Epithelial cell of proximal tubule (primary cell): ENCODE measurements at places on chromosomes 1 and 21. TPM values are rescaled to one million over a fixed set of nuclear protein-coding genes. Genes with fewer than 3 reads are reported as not detected.

GRCh38 chr1:40977716-40978115, 1.8 kb upstream of the CTPS1 start:
- DNase-seq: no peak

GRCh38 chr1:155086856-155087535, 8.4 kb downstream of the EFNA3 start:
- DNase-seq: no peak

- DNase-seq: no peak
Observed at GRCh38 chr1:74908797-74909196, 175.8 kb downstream of the TYW3 start.

GRCh38 chr1:6260961-6261614, at the start of gene GPR153:
TSS of gene GPR153 (minus strand) at chr1:6261098. CDS start at chr1:6254905, 6,193 bp downstream.
- no peak for DNase-seq

DNA sequence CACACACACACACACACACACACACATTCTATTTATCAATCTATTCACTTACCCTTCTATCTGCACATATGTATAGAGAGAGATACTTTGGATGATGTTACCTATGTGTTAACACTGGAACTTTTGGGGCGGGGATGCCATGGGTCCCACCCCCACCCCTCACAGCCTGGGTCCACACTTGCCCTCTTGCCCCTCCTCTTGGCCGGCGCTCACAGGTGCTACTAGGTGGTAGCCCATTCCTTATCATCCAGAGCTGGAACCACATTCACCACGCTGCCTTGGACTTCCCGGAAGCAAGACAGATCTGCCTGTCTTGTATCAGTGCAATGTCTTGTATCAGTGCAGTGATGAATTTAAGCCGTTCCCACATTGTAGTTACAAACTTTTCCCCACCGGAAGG, 85.1 kb downstream of the LBR start:
- DNase-seq: no peak

GRCh38 chr21:21682172-21682571, 684.0 kb downstream of the NCAM2 start:
- no peak for DNase-seq

DNA sequence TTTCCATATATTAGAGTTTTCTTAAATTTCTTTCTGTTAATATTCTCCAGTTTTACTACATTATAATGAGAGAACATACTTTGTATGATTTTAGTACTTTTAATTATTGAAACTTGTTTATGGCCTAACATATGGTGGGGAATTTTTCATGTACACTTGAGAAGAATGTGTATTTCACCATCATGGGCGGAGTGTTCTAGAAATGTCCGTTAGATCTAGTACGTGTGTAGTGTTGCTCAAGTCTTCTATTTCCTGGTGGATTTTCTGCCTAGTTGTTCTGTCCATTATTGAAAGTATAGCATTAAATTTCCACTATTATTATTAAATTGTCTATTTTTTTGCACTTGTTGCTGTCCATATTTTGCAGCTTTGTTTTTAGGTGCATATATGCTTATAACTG, 64.0 kb upstream of the RGS21 start:
- DNase-seq: no peak

- DNase-seq: peak; percentile 42
Observed at GRCh38 chr21:36209626-36210171, 53.1 kb downstream of the DOP1B start.

DNA sequence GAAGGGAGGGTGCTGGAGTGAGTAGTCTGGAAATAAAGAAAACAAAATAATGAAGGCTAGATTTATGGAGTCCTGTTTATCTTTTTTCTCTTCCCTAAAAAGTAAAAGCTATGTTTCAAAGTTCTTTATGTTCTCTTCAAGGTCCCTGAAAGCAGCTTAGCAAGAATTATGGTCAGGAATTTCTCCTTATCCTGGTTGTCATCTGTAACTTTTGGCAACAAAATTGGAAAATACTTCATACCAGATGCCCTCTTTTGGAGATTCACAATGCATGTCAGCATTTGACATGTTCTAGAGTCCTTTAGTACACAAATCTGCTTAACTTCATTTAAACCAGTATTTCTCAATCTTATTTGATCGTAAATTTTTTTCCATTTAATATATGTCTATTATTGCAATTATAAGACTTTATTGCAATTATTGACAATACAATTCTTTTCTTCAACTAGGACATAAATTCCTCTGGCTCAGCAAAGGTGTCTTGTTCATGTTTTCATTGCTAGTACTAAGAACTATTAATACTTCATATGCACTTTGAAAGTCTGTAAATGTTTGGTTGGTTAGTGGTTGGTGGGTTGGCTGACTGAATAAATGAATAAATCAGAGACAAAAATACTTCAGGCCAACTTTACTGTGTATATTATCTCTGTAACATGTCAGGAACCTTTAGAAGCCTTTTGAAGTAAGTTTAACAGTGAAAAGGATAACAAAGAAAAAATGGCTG, 101.5 kb downstream of the ATP1B1 start:
- DNase-seq: no peak

GRCh38 chr1:81308191-81308590, 492.5 kb upstream of the ADGRL2 start:
- no peak for DNase-seq

CCDC30 gene
- total RNA-seq: 0.06 and 0.07 TPM in 2 replicates

COL24A1 gene
- total RNA-seq: 0.06 and 0.07 TPM in 2 replicates

KRTAP10-10 gene
- total RNA-seq: not detected in 2 replicates

RIMKLA gene
- 0.14 and 1.7 TPM in 2 replicates for total RNA-seq

NUP210L gene
- not detected in 2 replicates for total RNA-seq

GBP6 gene
- 0.40 and 0.65 TPM in 2 replicates for total RNA-seq

MAP3K21 gene
- 7.3 and 11.0 TPM in 2 replicates for total RNA-seq
